Activated T-cell treated with anti-CD3 and anti-CD28 coated beads, Interleukin-2, amount 50 U/mL, for 72 hours (primary cell): ENCODE measurements at places on chromosomes 6 and 20. TPM values are rescaled to one million over a fixed set of nuclear protein-coding genes. Genes with fewer than 3 reads are reported as not detected.

- no peaks in the 10 kb centered on the region for H3K27me3 ChIP-seq
- no peaks in the 10 kb centered on the region for H3K36me3 ChIP-seq
- no peak overlapping the region for H3K27ac ChIP-seq
- H3K4me1 ChIP-seq: no peaks in the 10 kb centered on the region
These were observed 42.9 kb downstream of the BCAS4 start for GRCh38 chr20:50837532-50838321.

DNA sequence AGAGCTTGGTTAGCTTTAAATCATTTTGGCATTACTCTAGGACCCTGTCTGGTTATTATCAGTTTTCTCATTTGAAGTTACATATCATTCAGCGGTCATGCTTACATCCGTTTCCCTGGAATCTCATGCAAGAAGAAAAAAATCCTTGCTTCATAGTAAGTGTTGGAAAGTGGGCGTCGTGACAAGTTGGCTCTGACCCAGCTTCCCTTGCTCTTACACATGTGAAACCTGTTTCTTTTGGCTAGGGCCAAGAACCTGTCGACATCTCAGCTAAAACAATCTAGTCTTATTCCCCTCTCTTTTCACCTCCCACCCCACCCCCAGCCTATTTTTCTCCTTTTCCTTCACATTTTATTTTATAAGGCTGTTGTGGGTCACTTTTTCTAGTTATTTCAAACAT, 45.5 kb downstream of the ANKS1A start:
- H3K4me3 ChIP-seq: no peak overlapping the region
- no peaks in the 10 kb centered on the region for H3K36me3 ChIP-seq
- H3K27ac ChIP-seq: no peak overlapping the region
- no peaks in the 10 kb centered on the region for H3K27me3 ChIP-seq
- DNase-seq: no peak
- no peaks in the 10 kb centered on the region for H3K4me1 ChIP-seq

GRCh38 chr20:57449398-57450354, 58.5 kb downstream of the RBM38 start:
- no peak overlapping the region for H3K27ac ChIP-seq
- no peaks in the 10 kb centered on the region for H3K27me3 ChIP-seq

DNA sequence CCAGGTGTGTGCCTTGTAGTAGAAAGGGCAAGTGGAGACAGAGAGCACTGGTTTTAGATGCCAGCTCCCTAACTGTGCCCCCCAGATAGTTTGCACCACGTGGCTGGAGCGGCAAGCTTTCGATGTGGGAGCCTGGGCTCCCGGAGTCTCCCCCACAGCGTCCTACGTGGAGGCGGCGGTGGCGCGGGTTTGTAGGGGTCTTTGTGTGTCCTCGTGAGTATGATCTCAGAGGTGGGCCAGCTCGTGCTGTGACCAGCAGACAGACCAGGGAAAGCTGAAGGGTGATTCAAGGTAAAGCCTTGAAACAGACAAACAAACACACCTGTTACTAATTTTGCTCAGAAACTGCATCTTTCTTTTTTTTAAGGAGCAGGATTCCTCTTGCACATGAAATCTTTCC, 5.6 kb upstream of the KCNK16 start:
- no peak overlapping the region for H3K27ac ChIP-seq
- H3K27me3 ChIP-seq: peaks cover 21% of the 10 kb centered on the region
- DNase-seq: no peak
- no peak overlapping the region for H3K4me3 ChIP-seq
- H3K4me1 ChIP-seq: no peaks in the 10 kb centered on the region

The ARFGEF3 gene
- 0.53 TPM for total RNA-seq

- no peaks in the 10 kb centered on the region for H3K36me3 ChIP-seq
- peaks cover 28% of the 10 kb centered on the region for H3K27me3 ChIP-seq
- H3K27ac ChIP-seq: no peak overlapping the region
- no peak for DNase-seq
- no peak overlapping the region for H3K4me3 ChIP-seq
These were observed 29.3 kb upstream of the PDYN start for GRCh38 chr20:2023151-2023550.

GRCh38 chr6:26020329-26021000, 57.9 kb downstream of the TRIM38 start:
- no peaks in the 10 kb centered on the region for H3K36me3 ChIP-seq
- H3K27me3 ChIP-seq: no peaks in the 10 kb centered on the region
- peak; percentile 84 for DNase-seq
- H3K27ac ChIP-seq: peak overlapping the region; percentile 100
- H3K4me1 ChIP-seq: peaks cover 62% of the 10 kb centered on the region
- H3K4me3 ChIP-seq: peak overlapping the region; percentile 99

GRCh38 chr6:147834084-147834776, 325.7 kb downstream of the SAMD5 start:
- no peaks in the 10 kb centered on the region for H3K27me3 ChIP-seq
- no peak for DNase-seq
- no peaks in the 10 kb centered on the region for H3K4me1 ChIP-seq

The SLC17A1 gene
- 0.29 TPM for total RNA-seq

The ELOVL4 gene
- 1.8 TPM for total RNA-seq

DNA sequence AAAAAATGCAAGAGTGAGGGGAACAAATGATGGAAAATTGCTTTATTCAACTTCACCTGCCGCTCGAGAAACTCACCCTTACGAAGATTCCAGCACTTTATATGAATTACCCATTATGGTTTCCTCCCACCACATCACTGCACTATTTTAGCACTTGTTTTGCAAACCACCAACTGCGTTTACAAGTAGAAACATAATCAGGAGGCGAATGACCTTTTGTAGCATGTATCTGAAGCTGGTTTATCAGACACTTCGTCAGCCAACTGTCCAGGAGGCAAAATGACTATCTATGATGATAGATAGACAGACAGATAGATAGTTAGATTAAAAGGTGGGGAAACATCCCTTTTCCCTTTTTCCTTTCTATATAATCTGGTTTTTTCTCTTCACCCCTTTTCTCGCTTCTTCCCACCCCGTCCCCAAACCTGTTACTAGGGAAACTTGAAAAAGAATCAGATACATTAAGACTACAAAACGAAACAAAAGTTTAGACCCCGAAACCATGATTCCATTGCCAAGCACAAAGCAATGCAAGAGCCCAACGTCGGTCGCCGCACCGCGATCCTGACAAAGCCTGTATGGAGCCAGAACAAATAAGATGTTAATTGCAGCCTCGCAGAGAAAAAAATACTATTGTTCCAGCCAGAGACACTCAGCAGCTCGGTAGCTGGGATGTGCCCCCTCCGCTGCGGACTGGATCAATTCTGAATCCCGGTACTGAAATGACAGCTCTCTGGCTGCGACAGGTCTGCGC, 933 bp upstream of the ADGRB3 start:
- H3K4me3 ChIP-seq: peak overlapping the region; percentile 83
- H3K27ac ChIP-seq: no peak overlapping the region
- DNase-seq: peak; percentile 0
- H3K4me1 ChIP-seq: peaks cover 20% of the 10 kb centered on the region

- H3K4me1 ChIP-seq: no peaks in the 10 kb centered on the region
- no peak for DNase-seq
- H3K4me3 ChIP-seq: no peak overlapping the region
These were observed 112.2 kb upstream of the GRIK2 start for GRCh38 chr6:101281266-101281665.

DNA sequence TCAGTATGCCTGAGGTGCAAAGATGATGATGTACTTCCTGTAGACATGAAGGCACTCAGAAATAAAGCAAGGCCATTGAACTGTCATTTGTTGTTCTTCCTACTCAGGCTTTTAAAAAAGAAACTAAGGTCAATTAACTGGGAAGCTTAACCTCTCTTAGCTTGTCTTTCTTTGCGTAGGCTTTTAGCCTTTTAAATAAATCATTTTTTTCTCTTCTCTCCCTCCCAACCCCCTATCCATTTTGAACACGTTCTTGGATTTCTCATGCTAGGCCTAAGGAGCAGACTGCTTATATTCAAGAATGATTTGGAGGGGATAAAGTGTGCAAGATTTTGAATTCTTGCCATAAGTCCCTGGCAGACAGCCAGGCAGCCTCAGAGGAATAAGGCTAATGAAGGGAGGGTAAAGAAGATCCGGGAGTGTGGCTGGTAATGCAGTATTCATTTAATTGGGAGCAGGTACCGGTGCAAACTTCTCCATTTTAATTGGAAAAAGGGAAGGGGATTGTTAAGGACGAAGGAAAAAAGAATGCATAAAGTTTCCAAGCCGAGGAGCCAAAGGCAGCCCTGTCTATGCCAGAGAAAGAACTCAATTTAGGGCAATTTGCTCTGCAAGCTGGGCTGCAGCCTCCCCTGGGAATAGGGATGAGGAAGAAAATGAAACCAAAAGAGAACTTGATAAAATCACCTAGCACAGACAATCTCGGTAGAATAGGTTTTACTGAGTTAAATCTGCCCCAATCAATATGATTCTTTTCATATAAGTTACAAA, 343.8 kb upstream of the MMS22L start:
- no peaks in the 10 kb centered on the region for H3K27me3 ChIP-seq
- no peak for DNase-seq
- no peak overlapping the region for H3K4me3 ChIP-seq
- H3K36me3 ChIP-seq: no peaks in the 10 kb centered on the region

The LRP11 gene
- 6.0 TPM for total RNA-seq

The BPIFA1 gene
- total RNA-seq: not detected
